ENCODE measurements at places on chromosomes 4 and X.

- DNase-seq, result no peak
Observed at GRCh38 chr4:83114576-83114975, at the start of gene PLAC8. TSS of gene PLAC8 (minus strand) at chr4:83114729. CDS start at chr4:83107921, 6,808 bp downstream.

DNA sequence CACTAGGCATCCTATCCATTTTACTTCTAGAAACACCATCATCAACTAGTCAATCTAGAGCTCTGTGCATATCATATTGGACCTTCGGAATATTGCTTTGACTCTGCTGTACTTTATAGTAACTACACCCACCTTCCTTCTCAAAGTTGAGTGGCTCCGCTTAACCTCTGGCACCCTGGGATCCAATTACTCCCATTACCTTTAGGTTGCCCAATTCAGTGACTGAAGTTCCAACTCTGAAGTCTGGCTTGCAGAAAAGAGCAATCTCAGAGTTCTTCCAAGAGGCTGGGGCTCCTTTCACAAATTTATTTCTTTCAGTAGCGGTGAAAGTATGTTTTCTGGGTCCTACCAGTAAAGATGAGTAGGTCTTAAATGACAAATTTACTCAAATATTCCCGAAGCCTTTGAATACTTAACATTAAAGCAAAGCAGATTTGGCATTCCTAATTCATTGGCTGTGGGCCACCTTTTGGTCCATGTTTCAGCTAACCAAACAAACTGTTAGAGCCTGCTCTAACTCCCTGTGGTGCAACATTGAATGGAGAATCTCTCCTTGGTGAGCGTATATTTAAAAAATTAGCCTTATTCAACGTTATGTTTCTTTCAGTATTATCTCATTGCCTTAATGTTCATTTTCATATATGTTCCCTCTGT, 1215.8 kb downstream of the RAPGEF2 start:
- no peak for DNase-seq

GRCh38 chr4:83780053-83780733, 244.3 kb downstream of the GPAT3 start:
- no peak for DNase-seq

DNA sequence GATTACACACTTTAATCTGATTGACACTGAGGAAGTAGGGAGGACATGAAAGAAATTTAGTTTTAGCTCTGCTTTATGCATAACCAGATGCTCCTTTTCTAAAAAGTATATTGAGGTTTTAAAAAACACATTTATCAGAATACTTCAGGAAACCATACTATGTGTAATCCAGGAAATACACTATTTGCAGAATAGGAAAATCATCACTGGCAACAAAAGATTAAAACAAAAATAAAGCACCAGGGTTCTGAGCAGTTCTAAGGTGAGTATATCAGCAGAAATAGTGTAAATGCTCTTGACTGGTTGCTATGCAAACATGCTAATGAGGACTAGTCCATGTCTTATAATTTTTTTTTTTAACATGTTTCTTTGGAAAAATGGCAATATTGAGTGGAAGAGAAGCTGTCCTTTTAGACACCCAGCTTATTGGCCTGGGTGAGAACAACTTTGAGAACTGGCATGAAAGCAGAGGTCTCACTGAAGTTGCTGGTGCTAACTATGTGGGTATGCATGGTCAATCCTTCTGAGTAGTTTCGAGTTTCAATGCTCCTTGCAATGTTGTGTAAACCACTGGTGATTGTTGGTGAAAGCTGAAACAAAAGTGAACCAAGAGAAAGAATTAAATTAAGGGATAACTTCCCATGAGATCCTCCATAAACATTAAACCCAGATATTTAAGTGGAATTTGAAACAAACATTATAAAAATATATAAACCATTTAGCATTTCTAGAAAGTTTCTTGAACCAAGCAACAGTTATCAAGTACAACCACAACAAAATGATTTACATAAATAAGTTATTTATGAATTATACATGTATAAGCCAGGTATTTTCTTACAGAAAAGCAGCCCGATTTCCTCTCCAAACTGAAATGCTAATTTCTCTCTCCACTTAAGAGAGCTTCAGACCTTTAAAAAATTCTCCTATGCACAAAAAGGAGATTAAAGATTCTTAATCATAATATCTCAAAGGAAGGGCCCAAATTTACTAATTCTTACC, 20.4 kb upstream of the SCD5 start:
- no peak for DNase-seq

DNA sequence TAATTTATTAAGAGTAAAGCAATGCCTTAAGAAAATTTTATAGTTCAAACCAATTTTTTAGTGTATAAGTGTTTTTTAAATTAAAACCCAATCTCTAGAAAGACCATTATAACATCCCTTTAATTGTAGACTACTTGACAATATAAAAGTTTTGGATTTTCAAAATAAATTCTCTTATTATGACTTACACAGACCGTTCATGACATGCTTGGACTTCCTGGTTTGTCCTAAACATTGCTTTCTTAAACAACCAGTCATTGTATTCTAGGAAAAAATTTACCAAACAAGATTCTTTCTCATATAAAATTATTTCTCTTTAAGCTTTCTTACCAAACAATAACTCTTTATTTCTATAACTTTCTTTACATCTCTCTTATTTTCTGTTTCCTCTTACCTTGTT, 49.0 kb upstream of the CXorf51A start:
- no peak for DNase-seq

GRCh38 chr4:148453833-148454232, 11.6 kb upstream of the NR3C2 start:
- no peak for DNase-seq

- DNase-seq, result no peak
Observed at GRCh38 chr4:183321516-183321915, 710 bp downstream of the CLDN24 start.

DNA sequence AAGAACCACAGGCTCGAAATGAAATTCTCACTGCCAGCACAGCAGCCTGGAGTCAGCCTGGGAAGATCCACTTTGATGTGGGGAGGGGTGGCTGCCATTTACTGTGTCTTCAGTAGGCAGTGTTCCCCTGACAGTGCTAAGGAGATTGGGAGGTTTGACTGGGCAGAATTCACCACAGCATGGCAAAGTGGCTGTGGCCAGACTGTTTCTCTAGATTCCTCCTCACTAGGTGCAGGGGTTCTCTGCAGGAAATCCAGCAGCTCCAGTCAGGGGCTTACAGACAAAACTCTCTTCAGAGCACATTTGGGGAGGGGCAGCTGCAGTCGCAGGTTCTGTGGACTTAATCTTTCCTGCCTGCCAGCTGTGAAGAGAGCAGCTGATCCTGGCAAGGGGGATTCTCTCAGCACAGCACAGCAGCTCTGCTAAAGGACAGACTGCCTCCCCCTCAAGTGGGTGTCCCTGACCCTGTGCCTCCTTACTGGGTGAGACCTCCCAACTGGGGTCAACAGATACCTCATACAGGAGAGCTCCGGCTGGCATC, 1174.0 kb downstream of the RAPGEF2 start:
- no peak for DNase-seq

GRCh38 chr4:152780267-152780778, 569 bp downstream of the ARFIP1 start:
- no peak for DNase-seq

DNA sequence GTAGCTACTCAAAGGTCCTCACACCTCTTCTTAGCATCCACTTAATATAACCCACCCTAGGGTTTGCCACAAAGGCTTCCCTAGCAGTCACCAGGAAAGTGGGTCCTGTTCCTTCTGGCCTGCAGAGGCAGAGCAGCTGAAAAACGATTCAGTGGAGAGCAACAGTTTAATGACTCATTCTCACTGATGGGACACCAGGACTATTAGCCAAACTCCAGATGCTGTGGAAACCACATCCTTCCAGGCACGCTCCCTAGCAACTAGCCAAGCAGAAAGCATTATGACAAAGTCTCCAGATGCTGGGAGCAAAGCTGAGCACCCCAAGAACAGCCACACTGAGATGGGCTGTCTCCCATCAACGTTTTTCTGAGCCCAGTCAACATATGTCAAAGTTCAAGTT, 30.3 kb upstream of the UTP14A start:
- no peak for DNase-seq

- DNase-seq, result no peak
Observed at GRCh38 chr4:151687021-151687640, 73.7 kb downstream of the GATB start.

DNA sequence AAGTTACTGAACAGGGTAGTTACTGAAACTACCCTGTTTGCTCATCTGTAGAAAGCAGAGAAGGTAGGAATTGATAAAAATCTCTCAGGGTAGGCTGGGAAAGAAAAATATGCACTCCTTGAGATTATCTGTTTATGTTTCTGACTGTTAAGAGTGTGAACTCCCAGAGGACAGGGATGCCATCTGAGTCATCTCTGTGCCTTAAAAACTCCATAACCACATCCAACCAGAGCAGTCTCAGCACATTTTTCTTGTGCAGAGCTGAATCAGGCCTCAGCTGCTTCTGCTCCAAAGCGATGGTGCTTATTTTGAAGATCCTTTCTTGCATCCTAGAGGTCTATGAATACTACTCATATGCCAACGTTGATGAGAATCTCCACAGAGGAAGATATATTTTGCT, 9.9 kb downstream of the CENPVL3 start:
- no peak for DNase-seq

DNA sequence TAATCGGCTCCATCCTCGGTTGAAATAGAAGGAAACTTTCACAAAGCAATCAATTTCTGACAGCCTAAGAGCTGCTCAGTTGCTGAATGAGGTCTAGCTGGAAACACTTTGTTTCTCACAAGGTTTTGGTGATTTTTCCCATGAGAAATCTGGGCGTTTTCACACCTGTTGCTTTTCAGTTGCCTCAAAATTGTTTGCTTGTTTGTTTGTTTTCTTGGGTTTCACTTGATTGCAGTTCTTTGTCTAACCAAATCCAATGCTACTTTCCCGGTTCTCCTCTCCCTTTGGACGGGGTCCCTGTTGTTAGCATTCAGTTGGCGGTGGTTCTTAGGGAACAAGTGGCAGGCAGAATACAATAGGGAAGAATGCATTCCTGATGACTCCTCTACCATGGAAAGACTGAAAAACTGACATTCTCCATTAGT, 135.5 kb downstream of the PALLD start:
- no peak for DNase-seq

DNA sequence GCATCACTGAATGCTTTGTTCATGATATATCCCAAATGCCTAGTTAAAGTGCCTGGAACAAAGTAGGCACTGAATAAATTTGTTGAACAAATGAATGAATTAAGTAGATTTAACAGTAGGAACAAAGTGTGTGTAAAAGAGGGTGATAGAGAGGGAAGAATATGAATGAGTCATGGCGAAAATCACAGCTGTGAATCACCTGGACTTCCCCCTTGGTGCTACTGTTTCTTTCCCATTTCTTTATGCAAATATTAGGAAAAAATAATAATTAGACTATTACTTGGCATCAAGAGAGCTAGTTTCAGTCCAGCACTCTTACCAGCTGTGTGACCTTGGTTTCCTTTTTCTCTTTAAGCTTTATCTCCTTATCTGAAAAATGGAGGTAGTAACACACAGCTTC, 9.2 kb downstream of the SPIN3 start:
- no peak for DNase-seq

DNA sequence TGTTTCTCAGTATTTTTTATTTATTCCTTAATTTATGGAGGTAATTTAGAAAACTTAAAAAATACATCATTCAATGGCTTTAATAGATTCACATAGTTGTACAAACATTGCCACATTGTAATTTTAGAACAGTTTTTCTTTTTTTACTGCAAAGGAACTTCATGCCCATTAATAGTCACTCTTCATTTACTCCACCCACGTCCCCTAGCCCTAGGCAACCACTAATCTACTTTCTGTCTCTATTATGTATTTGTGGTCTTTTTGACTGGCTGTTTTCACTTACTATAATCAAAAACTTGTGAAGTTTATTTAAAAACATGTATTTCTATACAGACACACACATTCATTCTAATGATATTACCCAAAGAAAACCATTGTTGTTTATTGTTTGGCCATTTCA, 664.8 kb downstream of the GRID2 start:
- DNase-seq, result no peak

- DNase-seq, result no peak
Observed at GRCh38 chrX:49058794-49059193, at the start of gene CCDC120. TSS of gene CCDC120 (plus strand) at chrX:49058999. CDS start at chrX:49062042, 3,043 bp downstream.

DNA sequence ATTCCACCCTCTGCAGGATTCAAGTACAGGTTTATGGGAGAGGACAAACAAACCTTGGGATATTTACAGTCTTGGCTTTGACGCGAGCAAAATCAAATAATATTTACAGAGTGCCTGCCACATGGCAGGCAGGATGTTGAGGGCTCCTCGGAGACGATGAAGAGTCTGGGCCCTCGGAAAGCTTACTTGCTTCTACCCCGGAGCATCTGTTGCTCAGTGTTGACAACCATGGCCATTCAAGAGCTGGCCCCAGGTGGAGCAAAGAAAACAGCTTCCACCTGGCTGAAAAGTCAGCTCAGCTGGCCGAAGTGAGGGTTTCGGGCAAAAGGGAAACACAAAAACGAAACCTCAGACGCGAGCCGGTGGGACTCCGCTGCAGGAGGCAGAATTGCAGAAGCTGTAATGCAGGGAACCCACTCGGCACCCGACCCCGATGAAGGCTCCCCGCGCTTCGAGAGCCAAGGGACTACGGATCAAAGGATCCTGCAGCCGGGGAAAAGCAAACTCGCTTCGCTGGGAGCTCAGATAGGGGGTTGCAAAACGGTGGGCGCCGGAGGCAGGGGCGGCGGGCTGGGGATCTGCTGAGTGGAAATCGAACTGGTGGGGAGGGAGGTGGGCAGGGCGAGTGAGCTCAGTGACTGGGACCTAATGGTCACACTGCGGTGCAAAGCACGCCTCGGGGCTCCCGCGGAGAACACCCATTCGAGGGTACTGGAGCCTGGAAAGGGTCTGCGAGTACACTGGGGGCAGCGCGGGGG, 805 bp downstream of the ATP8A1 start:
- DNase-seq, result peak; percentile 14

DNA sequence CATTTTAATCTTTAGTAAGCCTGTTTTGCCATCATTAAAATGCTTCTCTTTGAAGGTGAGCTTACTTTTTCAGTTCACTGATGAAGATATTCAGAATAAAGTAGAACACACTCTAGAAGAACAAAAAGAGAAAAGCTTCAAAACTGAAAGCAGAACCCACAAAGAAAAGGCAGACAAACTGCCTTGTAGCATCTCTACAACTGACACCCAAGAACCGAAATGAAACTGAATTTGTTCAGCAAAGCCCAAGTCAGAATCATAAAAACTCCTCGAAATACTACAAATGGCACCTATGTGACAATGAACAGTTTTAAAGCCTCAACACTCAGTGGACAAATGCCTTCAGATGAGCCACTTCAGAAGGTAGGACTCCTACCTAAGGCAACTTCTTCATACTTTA, 83.6 kb downstream of the MAML3 start:
- DNase-seq, result no peak

DNA sequence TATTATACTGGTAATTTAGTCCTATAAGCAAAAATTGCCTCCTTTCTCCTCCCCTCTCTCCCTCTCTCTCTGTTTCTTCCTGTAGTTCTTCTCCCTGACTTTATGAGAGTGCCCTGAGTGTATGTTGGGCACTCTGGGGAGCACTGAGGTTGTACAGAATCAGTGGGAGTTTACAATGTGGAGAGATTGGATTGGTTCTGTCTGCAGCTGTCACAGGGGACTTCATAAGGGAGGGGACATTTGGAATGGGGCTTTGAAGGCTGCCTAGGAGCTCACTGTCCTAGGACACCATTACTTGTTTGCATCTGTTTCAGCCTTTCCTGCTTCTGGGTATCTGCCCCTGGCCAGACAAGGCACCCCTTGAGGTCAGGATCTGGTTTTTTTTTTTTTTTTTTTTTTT, 22.9 kb downstream of the SH3TC1 start:
- no peak for DNase-seq

All from activated T-cell treated with anti-CD3 and anti-CD28 coated beads for 4 hours (primary cell).